T-helper 1 cell (primary cell): ENCODE measurements at places on chromosomes 7 and 10.

DNA sequence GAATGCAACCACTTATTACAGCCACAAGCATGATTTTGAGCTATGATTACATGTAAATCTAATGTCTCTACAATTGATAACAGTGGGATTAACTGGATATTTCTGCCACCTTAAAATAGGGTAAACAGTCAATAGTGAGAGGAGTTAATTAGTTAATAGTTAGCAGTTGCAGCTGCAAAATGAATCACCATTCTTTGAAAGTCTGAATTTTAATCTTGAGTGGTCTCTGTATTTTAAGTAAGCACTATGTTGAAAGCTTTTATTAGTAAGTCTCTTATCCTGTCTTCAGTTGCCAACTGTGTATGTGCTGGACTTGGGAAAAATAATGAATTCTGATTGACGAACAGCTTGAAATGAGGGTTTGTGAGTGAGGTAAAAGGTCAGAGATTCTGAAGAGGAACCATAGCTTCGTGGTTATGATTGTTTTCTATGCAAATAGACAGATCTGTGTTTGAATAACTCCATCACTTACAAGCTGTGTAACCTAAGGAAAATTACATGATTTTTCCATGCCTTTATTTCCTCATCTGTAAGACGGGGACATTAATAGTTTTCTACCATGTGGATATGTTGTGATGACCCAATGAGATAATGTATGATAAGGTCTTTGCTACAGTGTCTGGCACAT is 75.2 kb downstream of the RNLS start:
- no peak for DNase-seq

- DNase-seq: no peak
These were observed 132.4 kb upstream of the RHEB start for GRCh38 chr7:151652111-151652510.

GRCh38 chr7:128530855-128531104 is 54.2 kb downstream of the METTL2B start:
- DNase-seq: no peak

DNA sequence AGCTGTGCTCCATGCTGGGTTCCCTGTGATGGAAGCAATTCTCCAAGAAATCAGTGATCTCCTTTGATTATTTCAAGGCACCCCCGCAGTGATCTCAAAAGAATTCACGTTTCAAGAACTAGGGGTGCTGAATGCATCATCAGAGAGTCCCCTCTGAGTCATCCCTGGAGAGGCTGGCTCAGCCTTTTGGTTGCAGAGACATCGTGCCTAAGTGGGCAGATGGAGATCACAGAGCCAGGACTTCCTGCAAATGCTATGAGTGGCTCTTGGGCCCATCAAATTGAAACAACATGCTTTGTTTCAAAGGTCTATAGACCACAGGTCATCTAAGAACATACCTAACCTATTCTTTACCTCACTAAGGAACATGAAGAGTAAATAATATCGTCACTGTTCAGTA is 41.5 kb upstream of the PLEKHA1 start:
- no peak for DNase-seq

DNA sequence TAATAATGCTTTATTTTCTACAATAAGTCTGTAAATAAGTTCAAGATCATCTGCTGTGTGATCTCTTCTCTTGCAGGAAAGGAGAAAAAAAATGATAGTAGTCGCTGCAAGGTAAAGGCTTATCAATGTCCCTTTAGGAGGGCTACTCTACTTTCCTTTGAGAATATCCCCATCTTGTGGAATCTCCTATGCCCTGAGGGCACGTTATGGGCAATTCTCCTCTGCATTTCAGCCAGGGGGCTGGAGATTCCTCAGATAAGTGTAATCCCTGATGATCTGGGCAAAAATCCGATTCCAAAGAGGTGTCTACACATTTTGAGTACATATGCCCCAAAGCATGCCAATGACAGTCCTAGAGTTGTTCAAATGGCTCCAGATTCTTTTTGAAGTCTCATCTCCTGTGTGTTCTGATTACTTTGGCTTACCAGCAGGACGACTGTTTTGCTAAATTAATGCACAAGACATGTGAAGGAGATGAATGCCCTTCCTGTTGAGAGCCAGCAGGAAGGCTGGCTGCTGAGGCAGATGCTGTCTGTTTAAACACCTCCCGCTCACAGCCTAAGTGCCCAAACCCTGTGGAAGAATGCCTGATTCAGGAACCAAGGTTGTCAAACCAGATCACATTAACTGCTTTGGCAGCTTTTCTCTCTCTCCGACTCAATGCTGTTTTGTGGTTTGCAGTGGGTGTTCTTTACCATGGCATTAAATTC is 171.2 kb upstream of the COL1A2 start:
- no peak for DNase-seq

DNA sequence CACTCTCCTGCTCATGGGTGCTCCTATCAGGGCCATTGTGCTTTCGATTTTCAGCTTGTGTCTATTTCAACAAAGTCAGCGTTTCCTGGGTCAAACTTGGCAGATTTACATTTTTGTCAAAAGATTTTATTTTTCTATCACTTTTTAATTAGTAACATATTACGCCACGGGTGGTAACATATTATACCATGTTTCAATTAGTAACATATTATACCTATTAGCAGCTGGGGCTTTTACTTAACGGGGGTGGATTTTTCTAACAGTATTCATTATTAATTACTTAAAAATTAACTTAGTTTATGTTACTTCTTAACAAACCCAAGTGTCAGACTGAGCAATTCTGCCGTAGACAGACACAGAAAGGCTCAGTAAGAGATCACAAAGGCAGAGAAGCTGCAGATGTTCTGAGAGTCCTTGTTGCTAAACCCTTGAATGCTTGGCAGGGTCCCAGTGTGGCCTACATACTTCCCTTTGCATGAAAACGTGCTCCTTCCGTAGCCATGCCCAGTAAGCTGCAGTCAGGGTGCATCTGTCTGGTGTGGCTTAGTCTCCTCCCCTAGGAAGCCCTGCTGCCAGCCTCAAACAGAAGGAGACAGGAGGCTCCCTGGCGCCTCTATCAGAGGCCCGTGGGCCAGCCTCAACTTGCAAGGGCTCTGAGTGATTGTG is 263.1 kb upstream of the CXCL12 start:
- DNase-seq: no peak

GRCh38 chr10:27285093-27285492 is 44.5 kb upstream of the ACBD5 start:
- peak; percentile 8 for DNase-seq

- DNase-seq: peak; percentile 60
These were observed 31.4 kb upstream of the NPVF start for GRCh38 chr7:25259487-25260243.

GRCh38 chr7:33039257-33039902 is 23.2 kb downstream of the NT5C3A start:
- DNase-seq: peak; percentile 25

DNA sequence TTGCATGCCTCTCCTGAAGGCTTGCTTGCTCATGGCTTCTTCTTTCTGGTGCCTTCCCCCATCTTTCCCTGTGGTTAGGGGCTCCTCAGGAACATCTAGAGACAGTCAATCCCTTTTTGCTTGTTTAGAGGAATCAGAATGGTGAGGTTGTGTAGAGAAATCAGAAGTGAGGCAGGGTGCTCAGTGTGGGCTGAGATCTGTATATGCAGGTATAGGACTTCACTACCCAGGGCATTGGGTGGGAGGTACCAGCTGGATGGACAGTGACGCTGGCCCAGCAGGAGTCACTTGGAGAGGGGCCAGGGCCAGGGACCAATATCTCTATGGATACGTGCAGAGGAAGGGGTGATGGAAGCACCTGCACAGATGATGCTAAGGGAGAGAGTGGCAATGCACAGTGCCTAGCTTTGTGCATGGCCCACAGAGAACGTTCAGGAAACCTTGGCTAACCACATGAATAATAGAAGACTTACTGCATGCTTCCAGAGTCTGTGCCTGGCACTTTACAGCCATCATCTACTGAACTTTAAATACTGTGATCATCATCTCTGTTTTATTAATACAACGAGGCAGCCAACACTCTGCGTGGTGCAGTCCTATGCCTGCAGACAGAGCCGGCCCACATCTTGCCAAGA is 255.2 kb downstream of the ABCA13 start:
- DNase-seq: no peak

GRCh38 chr10:118953598-118954393 is 75.7 kb upstream of the NANOS1 start:
- DNase-seq: no peak

DNA sequence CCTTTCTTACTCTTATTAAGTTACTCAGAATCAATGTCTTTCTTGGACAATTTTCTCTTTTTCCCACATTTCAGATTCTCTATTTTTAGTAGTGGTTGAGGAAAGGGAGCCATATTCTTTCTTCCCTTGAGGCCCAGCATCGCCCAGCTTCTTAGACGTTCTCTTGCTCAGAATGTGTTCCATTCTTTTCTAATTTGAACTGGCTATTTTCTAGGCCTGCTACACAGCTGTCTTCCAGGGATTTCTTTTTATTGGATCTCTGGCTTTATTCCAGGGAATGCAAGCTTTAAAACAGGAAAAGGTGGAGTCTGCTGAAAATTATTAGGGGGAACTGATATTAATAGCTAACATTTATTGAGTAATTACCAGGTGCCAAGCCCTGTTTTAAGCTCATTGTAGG is 58.3 kb downstream of the WIPF3 start:
- no peak for DNase-seq

- DNase-seq: no peak
These were observed 937.1 kb upstream of the C7orf33 start for GRCh38 chr7:147653456-147653855.

- DNase-seq: no peak
These were observed 23.5 kb downstream of the TRIM24 start for GRCh38 chr7:138483531-138483930.

DNA sequence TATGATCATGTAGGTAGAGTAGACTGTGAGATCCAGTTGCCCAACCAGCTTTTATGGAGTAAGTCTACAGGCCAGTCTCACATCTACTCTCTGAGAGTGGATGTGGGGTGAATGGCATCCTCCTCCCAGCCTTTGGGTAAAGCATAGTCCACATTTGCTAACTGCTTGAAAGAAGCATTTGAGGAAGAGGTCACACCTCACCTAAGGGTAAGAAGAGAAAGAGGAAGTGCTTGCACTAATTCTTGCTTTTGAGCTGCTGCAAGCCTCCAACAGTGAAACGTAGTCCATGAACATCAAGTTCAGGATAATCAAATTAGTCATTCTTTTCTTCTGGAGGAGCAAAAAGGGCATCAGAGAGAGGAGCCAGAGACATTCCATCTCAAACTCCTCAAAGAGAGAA is 93.9 kb upstream of the AGR3 start:
- DNase-seq: no peak

DNA sequence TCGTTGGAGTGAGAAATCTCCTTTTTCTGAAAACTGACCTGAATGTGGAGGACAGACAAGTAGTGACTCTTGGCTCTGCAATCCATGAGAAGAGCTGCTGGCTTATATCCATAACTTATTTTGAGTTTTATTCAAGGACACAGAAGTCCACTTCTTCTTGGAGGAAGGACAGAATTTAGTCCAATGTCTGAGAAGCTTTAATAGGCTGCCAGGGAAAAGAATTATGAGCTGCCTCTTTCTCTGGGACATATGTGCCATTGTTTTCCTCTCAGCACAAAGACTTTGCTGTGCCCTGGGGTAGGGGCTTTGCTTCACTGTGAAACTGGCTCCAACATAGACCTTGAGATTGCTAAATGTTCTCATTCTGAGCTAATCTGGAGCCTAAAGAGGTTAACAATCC is 20.5 kb upstream of the AOC1 start:
- DNase-seq: no peak
